ENCODE measurements at places on chromosomes 1 and 21. TPM values are rescaled to one million over a fixed set of nuclear protein-coding genes. Genes with fewer than 3 reads are reported as not detected.

PLA2G5 gene
- polyA plus RNA-seq = not detected

GRCh38 chr1:184791550-184791900 is 36.9 kb upstream of the EDEM3 start:
- DNase-seq = no peak

- no peak for DNase-seq
These were observed 2.8 kb downstream of the PEA15 start for GRCh38 chr1:160207771-160208556.

TDRD10 gene
- 1.4 TPM for polyA plus RNA-seq

DNA sequence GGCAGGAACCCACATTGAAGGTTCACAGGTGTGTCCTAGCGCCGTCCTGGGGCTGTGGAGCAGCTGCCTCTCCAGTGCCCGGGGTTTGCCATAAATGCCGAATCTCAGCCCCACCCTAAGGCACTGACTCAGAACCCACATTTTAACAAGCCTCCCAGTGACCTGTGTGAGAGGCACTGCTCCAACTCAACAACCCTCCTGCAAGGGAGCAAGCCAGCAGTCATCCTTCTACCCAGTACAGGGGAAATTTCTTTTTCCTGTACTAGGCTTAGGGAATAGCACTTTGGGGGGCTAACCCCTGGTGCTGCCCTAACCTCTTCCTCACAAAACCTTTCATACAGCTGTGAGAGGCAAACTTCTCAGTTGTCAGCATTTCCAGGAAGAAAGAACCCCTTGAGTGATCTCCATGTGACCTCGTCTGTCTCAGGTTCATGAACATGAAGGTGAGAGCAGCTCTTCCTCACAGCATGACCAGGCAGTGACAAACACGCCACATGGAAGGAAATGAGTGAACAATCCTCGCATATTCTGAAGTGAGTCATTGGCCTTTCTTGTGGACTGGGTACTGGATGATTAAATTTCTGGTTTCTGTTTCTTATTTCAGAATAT is 11.4 kb upstream of the BCAR3 start:
- DNase-seq = no peak

DNA sequence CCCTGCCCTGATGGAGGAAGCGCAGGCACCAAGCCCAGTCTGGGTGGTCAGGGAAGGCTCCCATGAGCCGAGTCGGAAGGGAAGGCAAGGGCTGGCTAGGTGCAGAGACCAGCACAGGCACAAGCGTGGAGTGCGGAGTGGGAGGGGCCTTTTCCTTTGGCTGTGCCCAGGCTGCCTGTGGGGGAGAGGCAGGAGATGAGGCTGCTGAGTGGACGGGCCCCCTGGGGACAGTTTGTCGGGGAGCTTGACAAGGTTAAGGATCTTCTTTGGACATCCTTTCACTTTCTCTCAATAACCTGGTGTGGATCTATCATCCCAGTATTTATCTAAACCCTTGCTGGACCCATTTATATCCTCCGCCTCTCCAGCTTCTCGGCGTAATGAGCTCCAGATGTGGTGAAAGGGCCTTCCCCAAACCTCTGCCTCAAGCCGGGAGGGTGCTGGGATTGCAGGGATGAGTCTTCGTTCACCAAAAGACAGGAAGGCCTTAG is 42.9 kb downstream of the EPHB2 start:
- no peak for DNase-seq

GRCh38 chr1:231480008-231480407 is 48.5 kb upstream of the TSNAX start:
- no peak for DNase-seq

RBP7 gene
- 15.3 TPM for polyA plus RNA-seq

DNA sequence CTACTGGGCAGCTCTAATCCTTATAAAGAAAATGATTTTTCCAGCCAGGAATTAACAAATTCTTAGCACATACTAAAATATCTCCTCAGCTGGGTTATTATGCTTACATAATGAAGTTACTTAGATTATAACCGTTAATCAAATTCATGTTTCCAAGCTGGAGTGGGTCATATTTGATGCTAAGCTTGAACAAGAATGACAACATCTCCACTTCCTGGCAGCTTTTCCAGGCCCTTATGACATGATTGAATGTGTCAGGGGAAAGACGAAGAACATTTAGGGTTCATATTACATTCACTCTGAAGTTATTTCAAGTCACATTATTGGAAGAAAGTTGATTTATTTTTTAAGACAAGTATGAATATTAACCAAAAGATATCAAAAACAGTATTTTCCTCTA is 333.7 kb downstream of the PCP4 start:
- no peak for DNase-seq

LCE1C gene
- not detected for polyA plus RNA-seq

MAP3K21 gene
- polyA plus RNA-seq = 36.6 TPM

DNA sequence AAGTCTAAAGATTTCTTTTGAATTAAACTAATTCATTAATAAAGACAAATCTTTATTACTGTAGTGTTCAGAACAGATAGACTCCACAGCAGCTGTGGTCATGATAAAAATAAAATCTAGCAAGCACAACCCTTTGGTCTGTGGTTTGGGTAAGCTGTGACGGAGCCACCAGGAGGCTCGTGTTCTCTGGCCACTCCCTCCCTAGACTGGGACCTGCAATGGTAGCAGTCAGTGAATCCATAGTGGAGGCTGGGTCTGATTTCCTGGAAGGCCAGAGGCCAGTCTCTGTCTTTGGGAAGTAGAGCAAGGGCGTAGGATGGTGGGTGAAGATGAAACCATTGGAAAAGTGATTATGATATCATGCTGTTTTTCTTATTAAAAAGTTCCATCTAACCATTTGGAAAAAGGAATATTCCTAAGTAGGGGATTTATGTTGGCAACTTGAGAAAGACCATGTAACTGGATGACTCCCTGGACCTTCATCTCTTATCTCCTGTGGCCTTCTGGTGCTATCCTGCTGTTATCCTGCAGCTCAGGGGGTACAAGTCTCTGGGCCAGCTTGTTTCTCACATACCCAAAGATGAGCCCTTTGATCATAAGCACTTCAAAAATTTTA is 39.0 kb downstream of the TENT5C start:
- DNase-seq = no peak

SAMSN1 gene
- 3.2 TPM for polyA plus RNA-seq

S100A14 gene
- polyA plus RNA-seq = 16.8 TPM

LAD1 gene
- polyA plus RNA-seq = 28.4 TPM

DNA sequence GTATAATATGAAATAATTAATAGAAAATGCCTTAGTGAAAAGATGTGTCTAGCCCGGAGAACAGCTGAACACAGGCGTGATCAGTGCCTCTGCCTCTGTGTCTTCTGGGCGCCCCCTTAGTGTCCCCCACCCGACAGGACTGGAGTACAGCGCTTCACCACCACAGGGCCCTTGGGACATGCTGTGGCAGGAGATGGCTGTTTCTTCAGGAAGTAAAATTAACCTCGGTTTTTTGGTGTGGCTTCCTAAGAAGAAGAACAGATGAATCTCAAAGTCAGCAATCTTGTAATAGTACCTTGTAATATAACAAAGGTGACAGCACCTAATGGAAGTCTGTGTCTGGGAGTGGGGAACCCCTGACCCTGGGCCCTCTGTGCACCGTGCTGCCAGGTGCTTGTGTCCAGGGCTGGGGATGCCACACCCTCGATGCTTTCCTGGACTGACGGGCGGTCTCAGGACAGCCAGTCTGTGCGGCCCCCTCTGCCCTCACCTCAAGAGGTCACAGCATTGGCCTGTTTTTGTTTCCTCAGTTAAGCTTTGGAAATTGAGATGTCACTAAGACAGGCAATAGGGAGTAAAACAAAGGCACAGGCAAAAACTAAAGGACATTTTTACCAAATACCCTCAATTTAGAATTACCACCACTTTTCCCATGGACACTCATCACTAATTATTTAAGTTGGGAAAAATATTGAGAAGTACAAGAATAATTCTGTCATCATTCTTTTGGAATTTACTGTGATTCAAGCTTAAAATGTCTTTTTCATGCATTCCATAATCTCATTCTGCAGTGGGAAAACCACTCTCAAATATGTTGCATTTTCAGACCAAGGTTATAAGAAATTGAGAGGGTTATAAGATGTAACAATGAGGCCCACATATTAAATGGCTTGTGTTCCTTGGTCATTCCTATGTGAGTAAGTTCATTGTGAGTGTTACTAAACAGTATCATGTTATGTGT is 79.3 kb downstream of the ADARB1 start:
- no peak for DNase-seq

OXCT2 gene
- polyA plus RNA-seq = 0.85 TPM

VWA5B1 gene
- polyA plus RNA-seq = 2.5 TPM

DNA sequence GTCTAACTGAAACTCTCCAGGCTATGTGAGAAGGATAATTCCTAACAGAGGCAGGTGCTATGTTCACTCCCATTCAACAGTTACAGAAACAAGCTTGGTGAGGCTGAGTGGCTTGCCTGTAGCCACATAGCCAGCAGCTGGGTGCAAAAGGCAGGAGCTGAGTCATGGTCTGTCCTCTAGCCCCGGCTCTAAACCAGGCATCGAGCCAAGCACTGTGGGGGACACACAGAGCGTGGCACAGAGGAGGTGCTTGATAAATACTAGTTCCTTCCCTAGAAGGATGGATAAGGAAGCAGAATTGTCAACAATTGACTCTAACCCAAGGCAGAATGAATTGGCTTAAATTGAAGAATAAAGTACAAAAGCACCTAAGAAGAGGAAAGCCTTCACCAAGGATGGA is 10.4 kb upstream of the KCNA2 start:
- no peak for DNase-seq

CYYR1 gene
- polyA plus RNA-seq = 54.1 TPM

GRCh38 chr21:32581732-32582131 is 3.6 kb downstream of the TCP10L start:
- no peak for DNase-seq

LINGO4 gene
- polyA plus RNA-seq = not detected

- DNase-seq = no peak
These were observed 5.0 kb upstream of the PTPN7 start for GRCh38 chr1:202165267-202165941.

VAMP4 gene
- polyA plus RNA-seq = 21.2 TPM

TMEM61 gene
- 0.83 TPM for polyA plus RNA-seq

FBXO2 gene
- polyA plus RNA-seq = 0.35 TPM

DNA sequence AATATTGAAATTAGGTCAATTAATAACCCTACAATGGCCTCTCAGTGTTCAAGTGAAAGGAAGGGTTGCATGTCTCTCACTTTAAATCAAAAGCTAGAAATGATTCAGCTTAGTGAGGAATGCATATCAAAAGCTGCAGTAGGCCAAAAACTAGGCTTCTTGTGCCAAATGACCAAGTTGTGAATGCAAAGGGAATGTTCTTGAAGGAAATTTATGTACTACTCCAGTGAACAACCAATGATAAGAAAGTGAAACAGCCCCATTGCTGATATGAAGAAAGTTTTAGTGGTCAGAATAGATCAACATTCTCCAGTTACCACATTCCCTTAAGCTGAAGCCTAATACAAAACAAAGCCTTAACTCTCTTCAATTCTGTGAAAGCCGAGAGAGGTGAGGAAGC is 10.0 kb downstream of the MAEL start:
- no peak for DNase-seq

All from left kidney (tissue), 8 donors.